Ammon's horn (tissue), 1 donor: ENCODE measurements at places on chromosomes 3 and 15.

- DNase-seq, result no peak
Measured at GRCh38 chr15:101724675-101725005, 367 bp upstream of the TARS3 start.

DNA sequence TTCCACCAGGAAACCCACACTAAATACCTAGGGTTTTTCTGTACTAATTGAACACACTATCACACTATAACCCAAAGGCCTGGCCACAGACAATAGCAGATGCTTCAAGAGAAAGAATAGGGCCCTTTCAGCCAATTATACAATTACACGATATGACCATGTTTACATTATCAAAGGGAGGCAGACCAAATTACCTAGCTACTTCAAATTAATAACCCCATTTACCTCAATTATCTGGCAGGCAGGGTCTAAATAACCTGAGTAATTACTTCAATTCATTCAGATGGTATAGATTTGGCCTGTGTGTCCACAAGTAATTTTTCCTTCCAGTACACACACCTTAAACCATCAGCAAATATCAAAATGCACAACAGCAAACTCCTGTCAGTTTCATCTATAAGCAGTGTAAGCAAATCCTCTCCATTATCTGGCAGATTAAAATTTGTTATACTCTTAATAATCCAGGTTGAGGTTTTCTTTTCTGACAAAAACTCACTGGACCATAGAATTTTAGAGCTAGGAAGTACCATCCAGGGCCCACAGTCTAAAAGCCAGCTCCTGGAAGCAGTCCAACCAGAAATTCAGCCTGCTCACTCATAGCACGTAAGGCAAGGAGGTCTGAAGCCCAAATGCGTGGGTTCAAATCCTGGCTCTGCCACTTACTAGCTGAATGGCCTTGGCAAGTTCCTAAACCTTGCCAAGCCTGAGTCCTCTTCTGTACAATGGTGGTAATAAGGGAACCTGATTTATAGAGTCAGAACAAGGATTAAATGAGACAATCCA is 51.8 kb downstream of the RFTN1 start:
- DNase-seq, result no peak

DNA sequence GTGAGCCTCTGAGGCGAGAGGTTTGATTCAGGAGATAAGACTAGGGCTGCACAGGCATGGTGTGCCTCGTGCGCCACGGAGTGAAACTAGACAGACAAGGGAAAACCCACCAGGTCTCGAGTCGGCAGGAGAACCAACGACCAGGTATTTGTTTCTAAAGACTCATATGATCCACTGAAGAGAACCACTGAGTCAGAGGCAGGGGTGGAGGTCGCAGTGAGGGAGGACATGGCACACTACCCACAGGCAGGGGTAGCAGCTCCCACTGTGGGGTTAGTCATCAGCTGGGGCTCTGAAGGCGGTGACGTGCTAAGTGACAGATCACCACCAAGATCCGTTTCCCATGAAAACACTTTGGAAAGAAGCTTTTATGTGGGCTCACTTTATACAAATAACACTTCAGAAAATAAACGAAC is 45.7 kb downstream of the CHSY1 start:
- DNase-seq, result no peak

DNA sequence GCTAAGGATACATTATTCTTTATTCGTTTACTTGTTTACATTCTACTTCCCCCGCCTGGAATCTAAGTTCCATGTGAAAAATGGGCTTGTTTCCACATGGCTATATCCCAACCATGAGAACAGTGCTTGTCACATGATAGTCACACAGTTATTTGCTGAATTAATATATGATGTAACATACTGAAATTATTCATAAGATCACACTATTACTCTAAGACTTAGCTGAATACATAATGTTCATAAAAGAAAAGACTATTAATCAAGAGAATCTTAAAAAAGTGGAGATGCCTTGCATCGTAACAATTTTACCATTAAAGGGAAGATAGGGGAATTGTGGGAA is 6.5 kb downstream of the PBRM1 start:
- DNase-seq, result no peak

DNA sequence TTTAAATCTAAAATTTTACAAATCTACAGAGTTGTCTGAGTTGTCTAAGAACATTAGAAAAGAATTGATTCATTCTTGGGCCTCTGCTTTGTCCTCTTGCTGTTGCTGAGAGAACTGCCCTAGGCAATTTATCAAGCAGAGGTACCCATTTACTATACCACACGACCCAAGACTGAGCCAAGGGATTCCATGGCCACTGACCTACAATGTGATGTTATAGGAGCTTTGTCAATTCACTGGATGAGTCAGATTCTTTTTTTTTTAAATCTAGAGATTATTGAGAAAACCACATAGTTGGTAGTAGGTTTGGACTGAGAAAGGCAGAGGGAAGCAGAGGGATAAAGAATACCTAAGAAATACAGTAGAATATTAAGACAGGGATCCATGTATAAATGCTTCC is 55.3 kb downstream of the TRAT1 start:
- DNase-seq, result no peak
